Foreskin keratinocyte (primary cell): ENCODE measurements at places on chromosomes 1 and 21. TPM values are rescaled to one million over a fixed set of nuclear protein-coding genes. Genes with fewer than 3 reads are reported as not detected.

The HEYL gene
- 0.03 TPM in 1 of 2 replicates, not detected in the other for total RNA-seq

The RNU1-4 gene
- total RNA-seq = 2,556 and 4,441 TPM in 2 replicates

The KLHDC9 gene
- 1.3 and 2.0 TPM in 2 replicates for total RNA-seq

The LRIF1 gene
- total RNA-seq = 15.4 and 16.3 TPM in 2 replicates

The GRIK1 gene
- not detected in 2 replicates for total RNA-seq

The TTC22 gene
- 4.6 and 5.9 TPM in 2 replicates for total RNA-seq

The ACTL8 gene
- total RNA-seq = not detected in 2 replicates

The KRTAP10-5 gene
- total RNA-seq = not detected in 2 replicates

GRCh38 chr1:209546390-209547085, 37.0 kb upstream of the CAMK1G start:
- no peak for DNase-seq

DNA sequence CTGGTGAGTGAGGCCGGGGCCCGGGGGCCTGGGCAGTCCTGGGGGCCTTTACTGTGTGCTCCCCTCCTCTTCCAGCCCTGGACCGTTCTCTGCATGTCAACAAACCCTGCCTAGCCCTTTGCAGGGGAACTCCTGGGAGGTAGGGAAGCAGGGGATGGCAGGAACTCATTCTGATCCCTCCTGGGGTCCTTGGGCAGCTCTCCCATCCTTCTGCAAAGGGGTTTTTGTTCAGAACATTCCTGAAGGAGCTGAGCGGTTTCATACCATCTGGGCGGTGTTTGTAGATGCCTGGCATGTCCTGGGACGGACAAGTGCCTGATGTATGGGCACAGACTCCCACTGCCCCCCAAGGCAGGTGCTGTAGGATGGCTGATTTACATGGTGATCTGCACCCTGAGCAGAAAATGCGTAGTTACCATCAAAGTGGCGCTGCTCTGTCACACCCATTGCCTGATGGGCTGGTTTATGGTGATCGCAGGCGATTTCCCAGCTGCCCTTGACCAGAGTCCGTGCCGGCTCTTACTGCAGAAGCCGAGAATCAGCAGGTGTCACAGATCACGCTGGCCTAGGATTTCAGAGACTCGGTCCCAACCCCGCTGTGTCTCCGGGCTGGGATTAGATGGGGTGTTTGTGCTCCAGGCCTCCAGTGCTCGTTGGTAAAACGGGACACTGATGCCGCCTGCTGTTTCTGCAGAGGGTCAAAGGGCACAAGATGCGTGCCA, 71.6 kb upstream of the TRAPPC10 start:
- no peak for DNase-seq

DNA sequence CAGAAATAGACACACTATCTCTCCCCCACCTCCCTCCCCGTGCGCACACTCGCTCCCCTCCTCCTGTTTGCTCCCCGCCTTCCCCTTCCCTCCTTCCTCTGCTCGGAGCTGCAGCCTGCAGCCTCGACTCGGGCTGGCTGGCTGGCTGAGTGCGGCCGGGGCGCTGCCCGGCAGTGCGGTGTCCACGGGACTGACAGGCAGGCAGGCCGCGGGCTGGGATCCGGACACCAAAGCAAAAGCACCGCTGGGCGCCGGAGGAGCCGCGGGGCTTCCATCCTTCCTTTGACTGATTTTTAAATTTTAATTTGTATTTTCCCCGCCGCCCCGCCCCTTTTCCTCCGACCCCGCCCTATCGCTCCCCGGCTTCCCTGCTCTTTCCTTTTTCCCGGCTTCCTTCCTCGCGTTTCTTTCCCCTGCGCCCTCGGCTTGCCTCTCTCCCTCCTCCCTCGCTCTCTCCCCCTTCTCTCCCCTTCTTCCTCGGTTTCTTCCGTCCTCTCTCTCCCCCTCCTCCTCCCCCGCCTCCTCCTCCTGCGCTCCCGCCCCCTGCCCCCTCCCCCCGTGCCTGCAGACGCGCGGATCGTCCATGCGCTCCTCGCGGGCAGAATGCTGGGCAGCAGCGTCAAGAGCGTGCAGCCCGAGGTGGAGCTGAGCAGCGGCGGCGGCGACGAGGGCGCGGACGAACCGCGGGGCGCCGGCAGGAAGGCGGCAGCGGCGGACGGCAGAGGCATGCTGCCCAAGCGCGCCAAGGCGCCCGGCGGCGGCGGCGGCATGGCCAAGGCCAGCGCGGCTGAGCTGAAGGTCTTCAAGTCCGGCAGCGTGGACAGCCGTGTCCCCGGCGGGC, 109.4 kb downstream of the NAV1 start:
- no peak for DNase-seq

GRCh38 chr1:227560393-227561173, 2.8 kb upstream of the ZNF678 start:
- DNase-seq = no peak

GRCh38 chr1:213417846-213418245, 366.8 kb downstream of the RPS6KC1 start:
- DNase-seq = no peak

DNA sequence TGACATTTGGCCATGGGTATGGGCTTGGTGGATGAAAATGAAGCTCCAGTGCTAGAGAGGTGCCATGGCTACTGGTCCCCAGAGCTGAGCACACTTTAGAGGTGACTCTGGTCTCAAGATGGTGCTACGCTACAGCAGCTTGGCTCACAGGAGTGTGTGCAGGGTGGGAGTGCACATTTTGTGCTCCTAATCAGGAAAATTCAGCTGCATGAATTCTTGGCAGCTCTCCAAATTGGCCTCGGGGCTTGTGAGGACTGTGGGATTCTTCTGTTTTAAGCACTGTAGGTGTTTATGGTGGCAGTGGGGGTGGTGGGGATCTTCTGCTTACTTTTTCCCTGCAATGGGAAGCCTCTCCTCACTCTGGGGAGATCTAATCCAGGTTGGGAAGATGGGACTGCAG, 17.3 kb upstream of the TIPRL start:
- DNase-seq = no peak

GRCh38 chr1:97350662-97351061, 570.2 kb downstream of the DPYD start:
- no peak for DNase-seq

DNA sequence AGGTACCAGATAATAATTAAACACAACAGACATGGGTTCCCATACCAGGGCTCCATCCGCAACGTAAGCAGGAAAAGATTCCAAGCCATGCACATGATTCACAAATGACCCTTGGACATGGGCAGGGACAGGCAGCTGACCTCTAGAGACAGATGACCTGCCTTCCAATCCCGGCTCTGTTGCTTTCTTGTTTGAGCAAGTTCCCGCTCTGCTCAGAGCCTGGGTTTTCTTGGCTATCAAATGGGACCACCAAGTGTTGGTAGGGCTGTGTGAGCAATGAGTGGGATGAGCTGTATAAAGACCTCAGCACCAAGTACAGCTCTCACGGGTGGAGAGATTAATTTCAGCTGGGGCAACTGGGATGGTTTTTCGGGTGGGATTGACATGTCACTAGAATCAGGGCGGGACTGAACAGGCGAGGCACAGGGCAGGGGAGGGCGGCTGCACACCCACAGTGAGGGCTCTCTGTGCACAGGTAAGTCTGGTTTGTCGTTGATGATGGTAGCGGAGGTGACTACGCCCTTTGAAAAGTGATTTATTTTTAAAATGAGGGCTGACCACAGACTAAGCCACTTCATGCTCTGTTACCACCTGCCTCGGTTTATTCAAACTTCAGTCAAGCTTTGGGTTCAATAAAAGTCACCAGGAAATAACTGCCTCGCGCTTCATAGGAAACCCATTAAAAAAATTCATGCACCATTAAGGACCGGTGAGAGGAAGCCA, 57.5 kb upstream of the IFFO2 start:
- DNase-seq = no peak

DNA sequence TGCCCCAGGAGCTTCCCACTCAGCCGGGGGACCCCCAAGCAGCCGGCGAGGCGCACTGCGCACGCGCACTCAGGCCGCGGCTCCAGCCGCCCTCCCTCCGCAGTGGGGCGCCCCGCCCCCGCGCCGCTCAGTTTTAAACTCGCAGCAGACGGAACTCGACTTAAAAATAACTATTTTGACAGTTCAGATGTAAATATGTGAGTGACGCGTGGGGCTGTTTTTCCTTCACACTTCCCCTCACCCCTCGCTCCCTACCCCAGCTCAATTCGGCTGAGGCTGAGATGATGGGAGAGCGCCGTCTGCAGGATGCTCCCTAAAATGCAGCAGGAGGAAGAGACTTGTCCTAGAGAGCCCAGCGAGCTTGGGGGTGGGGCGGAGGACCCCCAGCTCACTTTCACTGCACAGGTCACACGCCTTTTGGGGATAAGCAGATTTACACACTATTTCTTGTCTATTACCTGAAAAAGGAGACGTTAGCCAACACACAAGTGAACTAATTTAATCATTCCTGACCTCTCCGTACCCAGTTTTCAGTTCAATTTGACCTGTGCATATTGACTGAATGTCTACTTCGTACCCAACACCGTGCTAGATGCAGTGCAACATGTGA, 8.9 kb upstream of the LEMD1 start:
- no peak for DNase-seq

DNA sequence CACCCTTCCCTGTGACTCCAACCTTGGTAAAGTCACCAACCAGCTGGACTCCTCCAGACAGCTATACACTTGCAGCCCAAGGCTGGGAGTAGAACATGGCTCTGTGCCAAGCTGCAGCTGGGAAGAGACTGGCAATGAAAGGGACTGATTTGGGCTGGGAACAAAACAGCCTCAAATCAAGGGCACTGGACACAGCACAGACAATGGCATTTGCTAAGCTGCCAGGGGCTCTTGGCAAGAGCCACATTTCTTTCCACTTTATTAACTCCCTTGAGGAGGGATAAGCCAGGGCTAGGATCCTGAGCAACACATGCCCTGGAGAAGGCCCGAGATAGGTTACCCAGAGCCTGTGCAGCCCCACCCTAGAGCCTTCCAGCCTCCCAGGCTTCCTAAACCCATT, 12.0 kb downstream of the SYT11 start:
- no peak for DNase-seq

DNA sequence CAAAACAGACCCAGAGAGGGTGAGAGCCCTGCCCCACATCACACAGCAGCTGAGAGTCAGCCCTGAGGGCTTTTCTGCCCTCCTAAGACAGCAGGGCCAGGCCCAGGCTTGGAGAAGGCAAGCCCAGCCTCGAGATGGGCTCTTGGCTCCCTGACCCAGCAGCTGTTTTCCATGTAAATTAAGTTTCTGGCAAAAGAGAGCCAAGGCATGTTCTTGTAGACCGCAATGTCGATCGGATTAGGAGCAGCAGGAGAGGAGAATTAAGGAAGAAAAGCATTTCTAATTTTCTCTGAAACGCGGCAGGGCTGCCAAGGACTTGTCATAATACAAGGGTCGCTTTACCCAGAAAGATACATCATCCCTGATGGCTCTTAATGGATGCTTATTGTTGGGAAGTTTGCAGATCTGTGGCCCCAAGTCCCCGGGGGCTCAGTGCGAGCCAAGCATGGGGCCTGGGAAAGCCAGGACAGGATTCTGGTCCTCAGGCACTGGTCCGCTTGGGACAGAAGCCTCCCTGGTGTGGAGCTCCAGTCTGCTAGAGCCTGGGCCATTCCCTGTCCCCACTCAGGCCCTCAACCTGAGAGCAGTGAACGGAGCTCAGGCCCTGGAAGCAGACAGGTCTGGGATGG, 62.8 kb downstream of the DMRTB1 start:
- DNase-seq = peak; percentile 56

DNA sequence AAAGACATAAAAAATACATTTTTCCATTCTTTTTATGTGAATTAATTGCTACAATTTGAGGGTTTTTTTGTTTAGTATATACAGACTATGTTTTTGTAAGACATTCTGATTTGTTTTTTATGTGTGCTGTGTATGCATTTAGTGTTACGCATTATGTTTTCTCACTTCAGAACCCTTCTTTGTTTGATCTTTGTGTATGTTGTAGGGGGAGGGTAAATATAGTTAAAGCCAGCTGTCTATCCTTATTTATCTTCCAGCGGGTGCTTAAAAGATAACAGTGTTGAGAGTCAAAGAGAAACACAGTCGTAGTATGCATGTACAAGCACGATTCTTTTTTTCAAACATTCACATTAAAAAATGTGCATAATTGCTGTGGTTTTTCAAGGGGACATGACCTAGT, 97.5 kb upstream of the KIAA1614 start:
- no peak for DNase-seq

- no peak for DNase-seq
Observed at GRCh38 chr21:30733026-30733425, 14.0 kb downstream of the KRTAP21-2 start.

- DNase-seq = no peak
Observed at GRCh38 chr1:220703305-220703704, 13.1 kb downstream of the C1orf115 start.

DNA sequence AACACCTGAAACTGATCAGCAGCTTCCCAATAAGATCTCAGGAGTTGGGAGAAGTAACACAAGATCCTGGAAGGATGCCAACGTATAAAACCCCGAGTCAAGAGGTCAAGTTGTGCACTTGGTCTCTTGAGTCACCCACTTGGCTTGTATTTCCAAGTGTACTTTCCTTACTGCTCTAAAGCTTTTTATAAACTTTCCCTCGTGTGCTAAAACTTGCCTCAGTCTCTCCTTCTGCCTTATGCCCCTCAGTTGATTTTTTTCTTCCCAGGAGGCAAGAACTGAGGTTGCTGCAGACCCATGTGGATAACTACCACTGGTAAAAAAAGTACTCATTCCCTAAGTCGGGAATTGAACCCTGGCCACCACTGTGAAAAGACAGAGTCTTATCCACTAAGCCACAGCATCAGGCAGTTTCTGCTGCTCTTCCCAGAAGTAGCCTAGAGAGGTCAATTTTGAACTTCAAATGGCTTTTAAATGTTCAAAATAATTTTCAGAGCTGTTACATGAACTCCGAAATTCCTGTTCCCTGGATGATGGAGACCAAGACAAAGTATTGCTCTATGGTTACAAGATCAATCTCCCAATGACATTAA, 28.9 kb downstream of the ITLN2 start:
- DNase-seq = no peak

GRCh38 chr1:203751051-203751450, 13.9 kb upstream of the LAX1 start:
- peak; percentile 98 for DNase-seq

DNA sequence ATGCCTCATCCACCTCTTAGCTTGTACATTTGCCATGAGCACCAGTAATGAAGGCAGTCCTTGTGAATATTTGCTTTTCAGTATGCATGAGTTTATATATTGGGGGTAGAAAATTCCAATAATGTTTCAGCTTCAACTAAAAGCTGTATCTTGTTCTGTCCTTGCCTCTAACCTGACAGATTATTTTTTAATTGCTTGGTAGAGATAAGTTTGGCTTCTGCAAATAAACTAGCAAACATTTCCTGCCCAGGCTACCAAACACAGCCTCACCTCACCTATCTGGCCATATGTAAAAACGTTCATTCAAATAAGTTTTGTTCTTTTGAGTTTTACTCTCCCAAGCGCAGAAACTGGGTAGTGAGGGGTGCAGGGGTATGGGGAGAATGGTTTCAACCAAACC, 75.6 kb upstream of the HOOK1 start:
- no peak for DNase-seq
